ENCODE measurements at places on chromosomes 3 and 15.

- no peak for DNase-seq
Observed at GRCh38 chr3:43620831-43621655, 768 bp downstream of the ANO10 start.

- no peak for DNase-seq
Observed at GRCh38 chr3:30766522-30766921, 127.9 kb downstream of the GADL1 start.

- no peak for DNase-seq
Observed at GRCh38 chr3:195095035-195095703, 175.8 kb downstream of the XXYLT1 start.

- DNase-seq: peak; percentile 1
Observed at GRCh38 chr3:154421083-154421482, 8.9 kb downstream of the GPR149 start.

DNA sequence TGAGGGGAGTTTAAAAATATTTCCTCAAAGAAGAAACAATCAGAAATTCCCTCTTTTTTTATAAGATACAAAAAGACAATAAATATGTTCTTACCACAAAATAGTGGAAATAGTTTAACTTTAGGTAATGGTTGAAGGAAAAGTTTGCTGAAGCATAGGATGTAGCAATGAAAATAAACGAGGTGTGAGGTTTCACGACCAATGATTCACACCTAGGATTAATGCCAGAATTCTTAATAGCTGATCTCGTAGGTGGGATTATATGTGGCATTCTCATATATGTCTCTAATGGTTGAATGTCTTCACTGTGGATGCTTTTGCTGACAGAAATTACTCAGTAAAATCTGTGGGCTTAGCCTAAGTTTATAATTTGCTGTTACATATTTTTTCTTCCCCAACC, 467.7 kb downstream of the FGF12 start:
- DNase-seq: no peak

DNA sequence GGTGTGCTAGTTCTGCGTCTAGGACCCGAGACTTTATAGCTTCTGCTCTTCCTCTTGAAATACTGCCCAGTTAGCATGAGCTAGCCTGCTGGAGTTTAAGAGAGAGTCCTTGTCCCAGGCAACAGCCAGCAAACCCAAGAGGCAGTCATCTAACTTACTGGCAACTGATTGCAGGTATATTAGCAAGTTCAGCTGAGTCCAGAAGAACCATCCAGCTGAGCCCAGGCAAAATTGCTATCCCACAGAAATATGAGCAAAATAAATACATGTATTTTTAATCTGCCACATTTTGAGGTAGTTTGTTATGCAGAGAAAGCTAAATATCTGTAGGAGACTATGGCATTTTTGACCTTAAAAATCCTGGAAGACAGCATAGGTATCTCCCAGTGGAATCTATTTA, 174.4 kb upstream of the CMC1 start:
- no peak for DNase-seq

- DNase-seq: no peak
Observed at GRCh38 chr3:153080778-153081240, 81.2 kb upstream of the RAP2B start.

- no peak for DNase-seq
Observed at GRCh38 chr15:57526076-57526475, 65.6 kb upstream of the MYZAP start.

GRCh38 chr3:52321481-52321880, 5.4 kb downstream of the DNAH1 start:
- no peak for DNase-seq

DNA sequence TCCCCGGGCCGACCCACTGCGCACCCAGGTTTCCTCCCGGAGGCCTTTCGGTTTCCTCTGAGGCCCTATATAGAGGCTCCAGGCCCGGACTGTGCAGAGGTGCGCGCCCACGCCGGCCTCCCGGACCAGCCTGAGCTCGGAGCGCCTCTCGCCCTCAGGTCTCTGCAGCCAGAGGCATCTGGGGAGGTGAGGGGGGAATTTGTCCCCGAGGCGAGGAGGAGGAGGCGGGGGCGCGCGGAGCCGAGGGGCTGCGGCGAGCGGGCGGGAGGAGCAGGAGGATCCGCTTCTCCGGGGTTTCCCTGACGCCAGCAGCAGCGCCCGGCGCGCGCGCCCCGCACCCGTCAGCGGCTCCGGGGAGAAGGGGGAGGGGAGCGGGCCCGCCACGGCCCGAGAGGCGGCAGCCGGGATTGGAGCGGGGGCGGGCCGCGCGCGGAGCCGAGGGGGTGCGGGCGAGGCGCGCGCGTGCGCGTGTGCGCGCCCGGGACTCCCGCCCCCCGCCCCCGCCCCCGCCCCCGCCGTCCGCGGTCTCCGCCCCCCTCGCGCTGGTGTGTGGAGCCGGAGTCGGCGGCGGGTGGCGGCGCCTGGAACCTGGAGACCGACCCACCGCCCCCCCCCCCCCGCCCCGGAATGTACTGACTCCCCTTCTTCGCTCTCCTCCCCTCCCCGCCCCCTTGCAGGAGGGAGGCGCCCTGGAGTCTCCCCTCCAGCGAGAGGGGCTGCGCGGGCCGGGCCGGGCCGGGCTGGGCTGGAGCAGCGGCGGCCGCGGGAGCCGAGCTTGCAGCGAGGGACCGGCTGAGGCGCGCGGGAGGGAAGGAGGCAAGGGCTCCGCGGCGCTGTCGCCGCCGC, at the start of gene NEO1:
NEO1 (plus strand) TSS at position 657 of the 846 bp plus-strand sequence. CDS start 213 bp downstream, outside the sequence.
- DNase-seq: peak; percentile 75

- no peak for DNase-seq
Observed at GRCh38 chr15:92870010-92870591, 30.0 kb upstream of the CHD2 start.

DNA sequence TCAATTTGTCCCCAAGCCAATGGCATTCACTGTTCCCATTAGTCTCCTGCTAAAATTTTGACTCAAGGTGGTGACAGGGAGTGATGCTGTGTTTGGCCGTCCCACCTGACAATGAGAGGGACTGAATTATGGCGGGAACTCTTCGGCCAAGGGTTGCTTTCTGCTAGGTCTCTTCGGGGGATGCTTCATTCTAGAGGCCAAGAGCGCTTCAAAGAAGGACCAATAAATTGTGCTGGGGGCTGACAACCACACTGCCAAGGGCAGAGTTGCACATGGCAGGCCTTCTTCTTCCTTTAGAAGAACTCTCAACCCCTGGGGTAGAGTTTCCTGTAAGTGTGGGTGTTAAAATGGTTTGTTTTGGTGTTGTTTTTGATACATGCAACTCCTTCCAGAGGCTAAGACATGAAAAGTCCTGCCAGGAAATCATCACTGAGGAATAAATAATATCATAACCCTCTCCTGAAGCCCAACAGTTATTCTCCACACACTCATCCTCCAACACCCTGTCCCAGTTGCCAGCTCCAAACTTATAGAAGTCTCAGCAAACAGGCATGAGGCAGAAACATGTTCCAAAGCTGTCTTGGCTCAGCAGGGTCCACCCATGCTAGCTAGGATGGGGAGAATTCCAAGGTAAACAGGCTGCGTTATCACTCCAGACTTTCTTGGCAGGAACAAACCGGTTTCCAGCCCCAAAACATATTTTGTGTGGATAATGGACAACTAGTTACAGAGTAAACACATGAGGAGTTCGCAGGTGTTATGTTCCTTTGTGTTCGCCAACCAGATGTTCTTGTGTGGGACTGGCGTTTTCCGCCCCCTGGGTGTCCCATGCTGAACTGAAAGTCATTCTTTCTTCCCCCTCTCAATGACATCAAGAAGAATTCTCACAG, 396.7 kb upstream of the RGMA start:
- no peak for DNase-seq

DNA sequence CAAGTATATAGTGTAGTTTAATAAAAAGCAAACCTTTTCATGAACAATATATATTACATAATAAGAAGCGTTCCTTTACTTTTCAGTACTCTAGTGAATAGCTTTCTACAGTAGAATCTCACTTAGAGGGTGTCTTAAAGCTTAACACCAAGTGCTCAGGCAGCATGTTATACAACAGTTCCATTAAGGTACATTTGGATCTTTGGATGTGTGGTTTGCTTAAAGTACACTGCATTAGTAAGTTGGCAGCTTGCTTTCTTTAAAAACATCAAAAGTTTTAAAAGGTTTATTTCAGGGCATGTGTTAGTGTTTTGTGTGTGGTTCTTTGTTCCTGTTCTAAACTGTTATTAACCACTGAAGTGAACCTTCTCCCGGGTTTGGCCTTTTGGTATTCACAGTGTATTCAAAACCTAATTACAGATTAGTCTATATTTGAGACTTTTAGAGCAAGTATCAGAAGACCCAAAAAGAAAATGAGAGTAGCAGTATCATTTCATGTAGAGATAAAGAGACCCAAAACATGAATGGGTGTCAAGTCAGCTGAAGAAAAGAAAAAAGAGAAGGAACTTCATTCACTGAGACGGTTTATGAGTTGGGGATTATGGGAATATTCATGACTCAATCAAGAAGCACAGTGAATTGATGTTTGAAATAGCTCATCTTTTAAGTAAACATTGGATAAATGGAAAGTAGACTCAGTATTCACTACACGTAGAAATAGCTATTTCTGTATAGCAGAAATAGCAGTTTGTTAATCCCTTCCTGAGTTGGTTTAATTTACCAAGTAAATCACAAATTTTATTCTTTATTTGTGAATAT, 93.9 kb downstream of the OPA1 start:
- no peak for DNase-seq

DNA sequence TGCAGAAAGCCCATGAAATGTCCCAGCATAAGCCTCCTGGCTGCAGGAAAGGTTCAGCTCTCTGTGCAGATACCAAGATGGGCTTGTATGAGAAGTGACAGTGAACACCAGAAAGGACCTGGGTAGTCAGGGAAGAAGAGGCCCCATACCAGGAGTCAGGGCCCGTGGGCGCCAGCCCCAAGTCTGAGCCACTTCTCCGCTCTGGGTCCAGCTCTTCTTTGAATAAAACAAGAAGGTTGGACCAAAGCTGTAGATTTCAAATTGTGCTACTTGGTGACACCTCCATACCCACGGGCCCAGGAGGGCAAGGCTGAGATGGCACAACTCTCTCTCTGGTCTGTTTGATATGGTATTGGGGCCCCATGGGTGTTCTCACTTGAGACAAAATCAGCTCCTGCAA, 261.5 kb downstream of the UACA start:
- no peak for DNase-seq

DNA sequence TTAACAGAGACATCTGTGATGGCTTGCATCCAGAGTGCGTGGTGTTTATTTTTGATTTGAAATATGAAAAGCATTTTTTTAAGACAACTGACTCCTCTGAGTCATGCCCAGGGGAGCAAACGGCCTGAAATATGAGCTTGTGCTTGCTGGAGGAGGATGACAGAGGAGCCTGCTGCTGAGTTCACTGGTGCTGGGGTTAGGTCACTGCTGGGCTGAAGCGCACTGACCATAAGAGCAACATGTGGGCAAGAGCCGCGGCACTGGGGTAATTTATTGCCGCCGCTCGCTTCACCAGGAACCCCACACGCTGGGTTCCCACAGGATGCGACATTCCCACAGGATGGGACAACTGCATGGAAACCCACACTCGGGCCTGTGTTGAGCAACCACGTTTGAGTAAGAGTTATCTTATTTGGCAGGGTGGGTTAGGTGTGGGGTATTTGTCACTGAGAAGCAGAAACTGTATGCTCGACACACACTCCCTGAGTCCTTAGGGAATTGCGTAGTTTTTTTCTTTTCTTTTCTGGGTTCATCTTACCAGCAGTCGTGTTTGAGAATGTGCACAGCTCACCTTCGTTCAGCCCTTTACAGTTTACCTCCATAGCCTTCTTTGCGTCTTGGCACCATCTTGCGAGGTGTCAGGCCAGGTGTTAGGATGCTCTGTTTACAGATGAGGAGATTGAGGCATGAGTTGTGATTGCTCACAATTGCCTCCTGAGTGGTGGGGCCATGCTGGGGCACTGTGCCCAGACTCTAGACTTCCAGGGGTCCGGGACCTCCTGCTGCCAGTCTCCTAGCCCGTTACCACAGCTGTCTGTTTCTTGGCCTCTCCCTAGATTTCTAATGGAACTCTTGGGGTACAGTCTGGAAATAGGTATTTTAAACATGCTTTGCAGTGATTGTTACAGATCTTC, 60.4 kb downstream of the SMAD3 start:
- no peak for DNase-seq

GRCh38 chr15:47517737-47518136, 199.6 kb upstream of the SEMA6D start:
- DNase-seq: no peak

- no peak for DNase-seq
Observed at GRCh38 chr3:194294895-194295214, 56.3 kb downstream of the CPN2 start.

- DNase-seq: no peak
Observed at GRCh38 chr3:190854062-190854461, 8.4 kb downstream of the GMNC start.

GRCh38 chr15:39432912-39433348, 147.9 kb upstream of the THBS1 start:
- no peak for DNase-seq

- no peak for DNase-seq
Observed at GRCh38 chr15:64224511-64224910, 61.7 kb upstream of the PPIB start.

DNA sequence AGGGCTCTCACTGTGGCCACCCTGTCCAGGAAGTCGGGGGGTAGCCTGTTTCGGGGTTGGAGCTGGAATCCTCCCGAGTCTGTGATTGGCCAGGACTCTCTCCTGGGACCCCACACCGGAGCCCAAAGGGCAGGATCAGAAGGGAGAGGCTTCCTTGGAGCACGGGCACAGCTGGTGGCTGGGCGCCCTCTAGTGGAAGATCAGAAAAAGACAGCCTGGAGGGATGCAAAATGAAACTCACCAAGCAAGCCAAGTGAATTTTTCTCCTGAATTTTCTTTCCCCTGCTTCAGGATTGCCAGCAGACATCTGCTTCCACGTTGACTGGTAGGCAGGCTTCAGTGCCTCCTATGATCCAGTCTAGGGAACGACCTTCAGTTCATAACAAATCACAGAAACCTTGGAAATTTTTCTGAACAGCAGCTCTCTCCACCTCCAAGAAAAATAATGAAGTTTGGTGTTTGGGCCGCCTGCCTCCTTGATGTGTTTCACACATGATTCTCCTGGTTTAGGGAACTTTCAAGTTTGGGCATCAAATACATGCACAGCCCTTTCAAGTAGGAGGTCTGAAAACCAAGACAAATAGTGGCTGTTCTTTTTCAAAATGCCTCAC, 224.6 kb downstream of the VPS13C start:
- DNase-seq: peak; percentile 73

DNA sequence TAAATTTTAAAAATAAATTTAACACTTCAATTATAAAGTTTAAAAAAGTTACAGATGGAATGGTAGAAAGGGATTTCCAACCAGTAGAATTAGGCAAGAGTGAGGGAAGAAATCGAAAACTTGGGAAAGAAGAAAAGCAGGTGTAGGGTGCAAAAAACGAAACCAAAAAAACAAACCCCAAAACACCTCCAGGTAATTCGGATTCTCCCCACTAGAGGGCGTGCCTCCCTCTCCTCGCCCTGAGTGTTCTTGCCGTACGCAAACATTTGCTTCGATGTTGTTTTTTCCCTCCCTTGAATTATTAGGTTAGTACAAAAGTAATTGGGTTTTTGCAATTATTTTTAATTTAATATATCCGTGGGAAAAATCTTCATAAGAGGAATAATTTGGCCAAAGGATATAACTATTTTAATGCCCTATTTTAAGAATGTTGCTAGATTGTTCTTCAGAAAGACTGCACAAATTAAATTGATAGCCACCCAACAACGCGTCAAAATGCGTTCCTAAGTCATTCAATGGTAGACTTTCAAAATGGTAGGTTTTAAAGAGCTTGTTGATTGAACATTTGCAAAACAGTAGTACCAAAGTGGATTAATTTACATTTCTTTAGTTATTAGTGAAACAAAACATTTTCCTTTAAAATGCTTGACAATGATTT, 63.7 kb downstream of the SLC30A4 start:
- DNase-seq: peak; percentile 85
